ENCODE measurements at places on chromosomes 6 and 20. TPM values are rescaled to one million over a fixed set of nuclear protein-coding genes. Genes with fewer than 3 reads are reported as not detected.

GRCh38 chr20:7836076-7836475 lies 104.2 kb downstream of the HAO1 start:
- H3K27ac ChIP-seq, result no peak overlapping the region
- no peaks in the 10 kb centered on the region for H3K4me1 ChIP-seq
- H3K27me3 ChIP-seq, result no peaks in the 10 kb centered on the region
- no peaks in the 10 kb centered on the region for H3K36me3 ChIP-seq

GRCh38 chr20:36587388-36588070 lies 14.1 kb downstream of the TGIF2 start:
- H3K27ac ChIP-seq, result no peak overlapping the region
- no peak overlapping the region for H3K4me3 ChIP-seq
- peaks cover 14% of the 10 kb centered on the region for H3K36me3 ChIP-seq

- H3K36me3 ChIP-seq, result no peaks in the 10 kb centered on the region
- no peaks in the 10 kb centered on the region for H3K27me3 ChIP-seq
- no peak overlapping the region for H3K27ac ChIP-seq
Observed at GRCh38 chr6:24019830-24020229, 106.2 kb upstream of the NRSN1 start.

DNA sequence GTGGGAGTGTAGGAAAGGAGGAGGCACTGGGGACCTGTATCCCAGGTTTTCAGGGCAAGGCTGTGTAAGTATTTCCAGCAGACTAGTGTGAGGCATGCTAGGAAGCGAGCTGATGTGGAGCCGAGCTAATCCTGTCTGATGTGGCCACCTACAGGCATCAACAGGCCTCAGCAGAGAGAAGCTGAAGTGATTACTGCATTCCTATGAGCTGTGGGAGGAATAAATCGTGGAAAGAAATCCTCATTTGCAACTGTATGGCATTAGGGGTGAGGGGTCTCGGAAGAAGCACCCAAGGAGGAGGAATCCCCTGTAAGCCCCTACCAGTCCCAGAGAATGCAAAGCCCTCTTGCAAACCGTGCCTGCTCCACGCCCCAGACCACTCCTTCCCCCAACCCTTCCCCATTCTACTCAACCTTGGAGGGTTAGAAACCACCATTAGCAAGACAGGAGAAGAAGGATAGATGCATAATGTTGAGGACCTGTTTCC lies 41.6 kb downstream of the C6orf15 start:
- no peaks in the 10 kb centered on the region for H3K36me3 ChIP-seq
- no peaks in the 10 kb centered on the region for H3K27me3 ChIP-seq
- H3K4me1 ChIP-seq, result peaks cover 36% of the 10 kb centered on the region
- no peak overlapping the region for H3K4me3 ChIP-seq
- H3K27ac ChIP-seq, result no peak overlapping the region
- DNase-seq, result no peak

- H3K36me3 ChIP-seq, result peaks cover 25% of the 10 kb centered on the region
- H3K27me3 ChIP-seq, result no peaks in the 10 kb centered on the region
- no peak overlapping the region for H3K27ac ChIP-seq
- H3K4me3 ChIP-seq, result no peak overlapping the region
- no peak for DNase-seq
Observed at GRCh38 chr6:87664921-87665485, 37.0 kb downstream of the AKIRIN2 start.

Gene PRR18
- not detected for total RNA-seq

Gene PRDM13
- total RNA-seq, result not detected

Gene SLC17A1
- not detected for total RNA-seq
